ELR (cell line): ENCODE measurements at places on chromosomes 4 and X.

GRCh38 chr4:136865526-136865925 is 666.8 kb downstream of the PCDH18 start:
- no peak for DNase-seq

DNA sequence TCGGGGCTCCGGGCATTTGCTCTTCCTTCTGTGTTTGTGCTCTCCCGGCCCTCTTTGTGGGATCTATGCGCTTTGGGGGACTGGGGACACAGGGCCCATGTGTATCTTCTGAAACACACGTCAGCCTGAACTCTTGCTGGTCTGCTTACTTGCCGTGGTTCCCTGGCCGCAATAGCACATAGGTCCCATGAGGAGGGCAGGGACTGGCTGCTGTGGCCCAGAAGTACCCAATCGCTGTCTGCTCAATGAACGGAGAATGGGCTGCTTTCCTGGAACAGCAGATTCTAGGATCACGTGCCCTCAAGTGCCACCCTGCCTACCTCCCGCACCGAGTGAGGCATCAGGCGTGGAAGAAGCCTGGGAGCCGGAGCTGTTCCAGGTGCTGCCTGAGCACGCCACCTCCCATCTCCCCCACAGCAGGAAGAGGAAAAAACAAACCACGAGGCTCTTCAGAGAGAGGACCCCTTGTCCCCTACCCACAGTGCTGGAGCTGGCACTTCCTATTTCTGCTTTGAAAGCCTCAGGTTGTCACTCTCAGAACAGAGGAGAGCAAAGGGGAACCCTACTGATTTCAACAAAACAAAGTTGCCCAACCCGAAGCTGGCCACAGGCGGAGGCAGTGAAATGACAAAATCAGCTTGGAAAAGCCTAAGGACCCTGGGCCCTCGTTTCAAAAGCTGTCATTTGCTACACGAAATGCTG is 3.8 kb downstream of the G6PD start:
- no peak for DNase-seq

GRCh38 chrX:120365320-120365719 is 3.4 kb downstream of the ATP1B4 start:
- DNase-seq, result peak; percentile 25

GRCh38 chr4:124230268-124230667 is 482.3 kb downstream of the ANKRD50 start:
- DNase-seq, result no peak

DNA sequence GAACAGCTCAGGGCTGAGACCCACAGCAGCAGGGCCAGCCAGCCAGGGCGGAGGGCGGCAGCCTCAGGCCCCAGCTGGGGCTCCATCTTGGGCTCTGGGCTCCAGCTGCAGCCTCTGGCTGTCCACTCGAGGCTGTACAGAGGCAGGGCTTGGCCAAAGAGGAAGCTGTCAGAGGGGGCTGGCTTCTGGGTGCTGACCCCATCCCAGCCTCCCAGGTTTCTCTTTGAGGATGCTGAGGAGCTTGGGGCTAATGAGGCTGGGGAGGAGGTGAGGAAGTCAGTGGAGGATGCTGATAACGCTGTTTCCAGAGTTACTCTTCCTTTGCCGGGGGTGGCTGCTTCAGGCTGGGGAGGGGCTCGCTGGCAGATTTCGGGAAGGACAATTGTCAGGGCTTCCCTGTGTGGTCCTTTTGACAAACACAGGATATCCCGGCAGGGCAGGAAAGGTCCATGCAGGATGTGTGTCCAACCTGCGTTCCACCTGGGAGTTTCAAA is at the start of gene DIPK2B:
DIPK2B (minus strand) TSS at position 136 of the 494 bp plus-strand sequence; CDS start at position 86, 50 bp downstream.
- no peak for DNase-seq

GRCh38 chr4:6509587-6509986 is 37.2 kb upstream of the PPP2R2C start:
- DNase-seq, result peak; percentile 4

DNA sequence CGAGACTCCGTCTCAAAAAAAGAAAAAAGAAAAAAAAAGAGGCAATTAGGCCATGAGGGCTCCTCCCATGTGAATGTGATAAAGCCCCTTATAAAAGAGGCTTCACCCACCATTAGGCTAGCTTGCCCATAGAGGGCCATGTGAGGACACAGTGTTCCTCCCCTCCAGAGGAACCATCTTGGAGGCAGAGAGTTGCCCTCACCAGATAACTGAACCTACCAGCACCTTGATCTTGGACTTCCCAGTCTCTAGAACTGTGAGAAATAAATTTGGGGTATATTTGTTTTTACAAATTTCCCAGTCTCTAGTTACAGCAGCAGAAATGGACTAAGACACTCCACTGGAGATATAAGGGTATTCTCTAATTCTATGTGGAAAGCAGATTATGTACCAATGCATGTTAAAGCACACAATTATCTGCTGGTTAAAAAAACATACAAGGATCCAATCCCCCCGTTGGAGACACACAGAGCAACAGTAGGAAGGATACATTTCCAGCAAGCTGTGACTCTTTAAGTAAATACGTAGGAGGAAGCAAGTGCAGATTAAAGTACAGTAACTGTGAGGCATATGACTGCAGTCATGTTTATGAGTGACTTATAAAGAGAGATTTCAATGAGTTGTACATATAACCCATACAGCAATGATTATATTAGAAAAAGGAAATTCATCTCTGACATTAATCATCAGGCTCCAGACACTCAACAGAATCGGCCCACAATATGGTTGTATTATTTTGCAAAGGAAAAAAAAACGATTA is 21.4 kb downstream of the SH3RF1 start:
- peak; percentile 52 for DNase-seq
